Myocyte (in vitro differentiated cells): ENCODE measurements at places on chromosomes 1 and 21. TPM values are rescaled to one million over a fixed set of nuclear protein-coding genes. Genes with fewer than 3 reads are reported as not detected.

Gene FCRL5
- total RNA-seq: not detected in 2 replicates

Gene TNFSF4
- 4.3 and 8.7 TPM in 2 replicates for total RNA-seq

Gene LCA5L
- 2.2 and 2.7 TPM in 2 replicates for total RNA-seq

Gene SPATA21
- total RNA-seq: not detected in 2 replicates

Gene BEND5
- 0.21 and 0.29 TPM in 2 replicates for total RNA-seq

Gene FBXO2
- total RNA-seq: 1.0 TPM in 1 of 2 replicates, not detected in the other

Gene BACE2
- 21.3 and 23.2 TPM in 2 replicates for total RNA-seq

Gene PARP1
- 69.2 and 79.3 TPM in 2 replicates for total RNA-seq

Gene MIXL1
- total RNA-seq: not detected in 2 replicates

Gene GLMN
- total RNA-seq: 13.0 and 14.5 TPM in 2 replicates

Gene OR2T35
- not detected in 2 replicates for total RNA-seq

Gene HTR1D
- total RNA-seq: 0.19 and 0.36 TPM in 2 replicates

Gene EXTL1
- total RNA-seq: 12.8 and 20.1 TPM in 2 replicates

Gene FABP3
- total RNA-seq: 380 and 601 TPM in 2 replicates

Gene GPR157
- total RNA-seq: 2.1 and 2.8 TPM in 2 replicates

DNA sequence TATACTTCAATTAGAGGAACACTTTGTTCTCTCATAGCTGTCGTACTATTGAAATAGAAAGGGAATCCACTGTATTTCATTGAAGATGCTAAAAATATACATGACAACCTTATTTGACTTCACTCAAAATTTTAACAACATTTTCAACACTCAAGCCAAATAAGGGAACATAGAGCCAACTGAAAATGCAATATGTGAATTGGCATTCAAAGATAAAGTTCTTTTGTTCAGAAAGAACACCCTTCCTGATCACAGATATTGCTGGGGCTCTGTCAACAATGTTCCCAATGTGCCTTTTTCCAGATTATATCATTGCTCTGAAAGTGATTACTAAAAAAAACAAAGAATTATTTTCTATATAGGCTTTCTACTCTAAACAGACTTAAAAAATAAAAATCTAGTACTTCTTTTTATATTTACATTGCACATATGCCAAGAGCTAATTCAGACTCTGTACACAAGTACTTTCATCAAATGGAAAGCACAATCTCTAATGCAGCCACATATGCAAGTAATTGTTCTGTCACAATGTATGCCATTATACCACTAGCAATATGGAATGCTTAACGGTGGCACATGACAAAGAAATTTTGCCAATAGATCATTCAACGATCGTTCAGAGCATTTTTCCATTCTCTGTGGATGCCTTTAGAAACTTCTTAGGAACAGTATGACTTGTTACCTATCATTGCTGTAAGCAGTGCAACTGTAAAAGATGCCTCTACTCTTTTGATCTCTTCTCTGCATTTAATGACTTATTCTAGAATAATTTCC is 171.0 kb downstream of the EIF4G3 start:
- no peak for DNase-seq

DNA sequence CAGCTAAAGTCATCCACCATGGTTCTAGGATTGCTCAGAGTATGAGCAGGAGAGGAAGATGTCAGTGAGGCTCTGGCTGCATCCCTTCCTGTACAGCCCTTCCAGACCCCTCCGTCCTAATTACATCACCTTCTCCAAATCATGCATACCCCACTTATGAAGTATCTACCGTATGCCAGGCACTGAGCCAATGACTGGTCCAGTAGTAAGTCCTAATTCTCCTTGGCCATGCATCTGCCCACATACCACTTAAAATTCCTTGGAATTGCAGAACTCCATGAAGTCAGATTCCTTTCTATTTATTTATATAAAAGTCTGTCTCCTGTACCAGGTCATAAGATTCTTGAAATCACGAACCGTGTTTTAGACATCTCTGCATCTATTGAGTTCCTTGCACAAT is 106.1 kb downstream of the SEC16B start:
- no peak for DNase-seq

- DNase-seq: peak; percentile 59
These were observed 210.3 kb downstream of the SETD4 start for GRCh38 chr21:35850029-35850428.

DNA sequence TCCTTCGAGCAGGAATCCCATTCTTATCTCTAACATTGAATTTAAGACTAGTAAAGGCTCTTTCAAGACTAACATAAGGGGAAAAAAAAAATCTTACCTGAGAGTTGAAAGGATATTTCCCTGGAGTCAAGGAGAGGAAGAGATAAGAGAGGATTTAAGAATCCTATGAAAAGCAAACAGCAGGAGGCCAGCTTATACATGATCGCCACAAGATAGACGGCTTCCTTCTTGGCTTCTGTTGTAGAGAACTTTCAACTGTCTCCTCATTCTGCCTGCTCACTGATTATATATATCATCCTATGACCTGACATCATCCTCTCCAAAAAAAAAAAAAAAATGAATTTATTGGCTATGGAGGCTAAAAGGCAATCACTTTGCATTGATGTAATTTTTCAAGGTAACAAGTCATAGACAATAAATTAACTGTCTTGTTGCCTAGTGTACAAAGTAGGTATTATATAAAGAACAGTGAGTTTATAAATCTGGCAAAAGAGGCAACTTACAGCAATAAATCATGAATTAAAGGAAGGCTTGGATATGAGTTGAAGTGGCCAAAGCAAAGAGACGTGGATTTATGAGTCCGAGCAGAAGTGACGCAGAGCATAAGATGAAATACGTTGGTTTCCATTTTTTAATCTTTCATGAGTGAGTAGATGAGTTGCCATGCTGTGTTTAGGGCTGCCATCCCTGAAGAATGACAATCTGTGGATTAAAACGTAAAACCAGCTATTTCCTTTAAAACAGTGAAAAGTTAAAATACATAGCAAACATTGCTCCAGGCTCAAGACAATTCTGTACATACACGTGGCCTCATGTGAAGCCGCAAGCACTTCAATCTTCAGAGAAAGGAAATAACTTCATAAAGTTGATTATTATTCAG is at the start of gene UTS2:
UTS2 (minus strand) TSS at position 262 of the 880 bp plus-strand sequence; CDS start at position 200, 62 bp downstream.
- DNase-seq: no peak

DNA sequence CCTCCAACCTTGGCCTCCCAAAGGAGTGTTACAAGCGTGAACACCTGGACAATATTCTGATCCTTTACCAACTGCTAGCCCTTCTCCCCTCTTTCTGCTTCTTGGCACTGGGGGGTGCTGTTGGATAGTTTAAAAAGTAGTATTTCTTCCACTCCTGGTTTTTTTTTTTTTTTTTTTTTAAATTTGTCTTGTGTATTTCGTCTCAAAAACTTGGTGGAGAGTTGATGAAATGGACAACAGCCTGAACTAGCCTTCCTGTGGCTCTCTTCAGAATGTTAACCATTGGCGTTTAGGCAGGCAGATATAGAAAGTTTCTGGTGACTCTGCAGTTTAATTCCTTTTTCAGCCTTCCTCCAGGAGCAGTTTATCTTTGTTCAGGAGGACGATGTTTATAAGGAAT is 69.7 kb upstream of the USP24 start:
- peak; percentile 68 for DNase-seq

DNA sequence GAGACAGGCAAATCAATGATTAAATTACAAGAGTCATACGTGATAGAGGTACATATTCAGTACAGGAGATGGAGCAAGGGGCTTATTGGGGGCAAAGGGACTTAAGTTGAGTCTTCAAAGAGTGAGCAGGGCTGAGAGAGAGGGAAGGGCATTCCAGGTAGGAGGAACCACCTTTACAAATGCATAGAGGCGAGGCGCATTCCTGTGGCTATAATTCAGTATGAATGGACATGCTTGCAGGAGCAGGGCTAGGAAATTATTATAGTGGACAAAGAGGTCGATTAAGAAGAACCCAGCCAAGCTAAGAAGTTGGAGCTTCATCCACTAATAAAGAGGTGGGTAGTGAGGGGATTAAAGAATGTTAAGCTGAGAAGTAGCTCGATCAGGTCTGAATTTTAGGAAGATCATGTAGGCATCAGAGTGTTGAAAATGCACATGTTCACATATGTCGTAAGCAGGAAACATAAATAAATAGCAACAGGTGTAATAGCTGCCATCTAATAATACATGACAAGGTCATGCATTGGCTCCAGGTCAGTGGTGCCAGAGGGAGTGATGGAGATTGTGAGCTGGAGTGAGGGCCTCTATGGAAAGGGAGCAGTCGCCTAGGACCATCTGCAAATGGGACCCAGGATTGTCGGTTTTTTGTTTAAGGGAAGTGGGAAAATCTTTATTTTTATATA is 12.0 kb upstream of the HNRNPU start:
- no peak for DNase-seq

DNA sequence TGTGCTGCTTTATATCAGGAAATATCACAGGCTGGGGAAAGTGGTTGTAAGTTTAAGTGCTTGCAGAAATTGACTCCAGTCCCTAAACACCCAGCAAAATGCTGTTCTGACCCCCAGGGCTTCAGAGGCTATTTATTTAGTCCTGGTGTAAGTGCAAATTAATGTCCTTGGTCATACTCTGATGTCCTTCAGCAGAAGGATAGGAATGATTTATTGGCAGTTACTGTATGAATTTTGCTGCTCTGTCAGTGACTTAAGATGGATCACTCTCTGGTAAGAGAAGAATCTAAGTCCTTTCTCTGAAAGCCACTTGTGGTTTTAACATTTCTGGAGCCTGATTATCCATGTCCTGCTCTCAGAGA is 21.9 kb downstream of the FAM20B start:
- DNase-seq: peak; percentile 33

GRCh38 chr1:30417001-30417700 is 306.2 kb downstream of the MATN1 start:
- DNase-seq: no peak

GRCh38 chr1:4018466-4019146 is 118.5 kb upstream of the C1orf174 start:
- no peak for DNase-seq

DNA sequence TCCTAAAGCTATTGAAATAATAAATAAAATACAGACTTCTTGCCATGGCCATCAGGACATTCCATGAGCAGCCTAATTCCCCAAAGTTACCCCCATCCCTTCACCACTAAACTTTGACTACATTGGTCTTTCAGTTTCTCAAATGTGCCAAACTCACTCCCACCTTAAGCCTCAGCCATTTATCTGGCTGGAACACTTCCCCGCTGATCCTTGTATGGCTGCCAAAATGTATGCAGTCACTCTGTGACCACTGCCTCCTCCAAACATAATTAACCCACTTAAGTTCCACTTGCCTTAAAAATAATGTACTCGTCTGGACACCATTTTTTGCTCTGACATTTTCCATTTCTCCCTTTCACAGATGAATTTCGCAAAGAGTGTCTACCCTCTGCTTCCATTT is 407.4 kb downstream of the NTNG1 start:
- DNase-seq: no peak

- no peak for DNase-seq
These were observed 90.1 kb downstream of the PKN2 start for GRCh38 chr1:88774151-88774556.

GRCh38 chr1:27569506-27570291 is 34.2 kb downstream of the AHDC1 start:
- peak; percentile 66 for DNase-seq

- no peak for DNase-seq
These were observed 113.6 kb upstream of the TIAM1 start for GRCh38 chr21:31457675-31458074.

DNA sequence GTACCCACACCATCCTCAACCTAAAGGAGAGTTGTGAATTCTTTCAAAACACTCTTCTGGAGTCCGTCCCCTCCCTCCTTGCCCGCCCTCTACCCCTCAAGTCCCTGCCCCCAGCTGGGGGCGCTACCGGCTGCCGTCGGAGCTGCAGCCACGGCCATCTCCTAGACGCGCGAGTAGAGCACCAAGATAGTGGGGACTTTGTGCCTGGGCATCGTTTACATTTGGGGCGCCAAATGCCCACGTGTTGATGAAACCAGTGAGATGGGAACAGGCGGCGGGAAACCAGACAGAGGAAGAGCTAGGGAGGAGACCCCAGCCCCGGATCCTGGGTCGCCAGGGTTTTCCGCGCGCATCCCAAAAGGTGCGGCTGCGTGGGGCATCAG is 638 bp upstream of the OLIG2 start:
- DNase-seq: no peak

- DNase-seq: peak; percentile 12
These were observed 132.9 kb downstream of the RHOU start for GRCh38 chr1:228867951-228868730.

DNA sequence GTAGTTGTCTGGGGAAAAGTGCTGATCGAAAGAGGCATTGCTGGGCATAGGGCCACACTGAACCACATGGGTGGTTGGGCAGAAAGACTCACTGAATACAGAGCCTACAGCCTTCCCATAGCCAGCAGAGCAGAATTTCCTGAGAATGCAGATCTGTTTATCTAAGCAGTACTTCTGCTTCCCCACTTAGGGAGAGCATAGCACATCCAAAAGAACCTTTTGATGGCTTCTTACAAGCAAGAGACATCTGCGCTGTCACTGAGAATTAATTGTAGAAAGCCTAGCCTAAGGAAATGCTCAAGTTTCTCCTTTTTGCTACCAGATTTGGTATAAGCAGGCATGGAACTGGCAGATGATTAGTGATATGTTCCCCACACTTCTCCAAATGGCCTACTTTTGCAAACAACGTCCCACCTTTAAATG is 13.0 kb upstream of the KLHDC8A start:
- no peak for DNase-seq

- DNase-seq: peak; percentile 60
These were observed 123.9 kb upstream of the VAMP3 start for GRCh38 chr1:7646981-7647901.

- DNase-seq: no peak
These were observed 185.5 kb downstream of the ZNF281 start for GRCh38 chr1:200224315-200224714.

DNA sequence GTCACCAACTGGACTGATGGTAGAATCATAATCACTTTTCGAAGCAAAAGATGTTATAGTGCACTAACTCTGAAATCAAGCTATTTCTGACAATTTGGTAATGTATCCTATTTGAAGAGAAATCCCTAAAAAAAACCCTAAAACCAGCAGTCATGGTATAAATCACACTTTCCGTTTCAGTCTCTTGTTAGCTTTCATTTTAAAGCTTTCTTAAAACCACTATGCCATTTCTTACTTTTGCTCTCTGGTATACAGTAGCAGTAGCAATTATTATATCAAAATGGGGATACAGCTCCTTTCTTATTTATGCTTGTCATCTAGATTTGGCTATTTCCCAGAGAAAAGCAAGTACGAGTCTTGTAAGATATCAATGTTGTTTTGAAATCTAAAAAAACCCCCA is 323.3 kb downstream of the KCTD3 start:
- no peak for DNase-seq

DNA sequence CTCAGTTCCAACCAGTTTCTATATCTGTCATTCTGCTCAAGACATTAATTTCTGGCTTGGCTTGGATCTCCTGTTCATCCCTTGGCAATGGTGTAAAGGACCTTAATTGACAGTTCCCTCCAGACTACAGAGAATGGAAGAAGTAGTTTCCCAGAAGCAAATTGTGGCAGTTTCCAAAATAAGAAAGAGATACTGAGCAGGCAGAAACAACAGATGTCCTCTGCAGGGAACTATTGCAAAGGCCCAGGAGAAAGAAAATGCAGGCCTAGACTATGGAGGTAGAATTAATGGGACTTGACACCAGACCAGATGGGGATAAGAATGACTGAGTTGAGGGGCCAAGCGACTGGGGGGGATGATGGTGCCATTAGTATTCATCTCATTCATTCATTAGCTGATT is 6.1 kb upstream of the AK2 start:
- DNase-seq: peak; percentile 44

GRCh38 chr1:232012773-232013386 is 386.3 kb downstream of the DISC1 start:
- peak; percentile 94 for DNase-seq

GRCh38 chr1:97505289-97505688 is 415.5 kb downstream of the DPYD start:
- no peak for DNase-seq
